Effector memory CD4-positive, alpha-beta T cell (primary cell): ENCODE measurements at places on chromosomes 1 and 21.

GRCh38 chr1:2908081-2908480, 106.6 kb upstream of the TTC34 start:
- DNase-seq: no peak

DNA sequence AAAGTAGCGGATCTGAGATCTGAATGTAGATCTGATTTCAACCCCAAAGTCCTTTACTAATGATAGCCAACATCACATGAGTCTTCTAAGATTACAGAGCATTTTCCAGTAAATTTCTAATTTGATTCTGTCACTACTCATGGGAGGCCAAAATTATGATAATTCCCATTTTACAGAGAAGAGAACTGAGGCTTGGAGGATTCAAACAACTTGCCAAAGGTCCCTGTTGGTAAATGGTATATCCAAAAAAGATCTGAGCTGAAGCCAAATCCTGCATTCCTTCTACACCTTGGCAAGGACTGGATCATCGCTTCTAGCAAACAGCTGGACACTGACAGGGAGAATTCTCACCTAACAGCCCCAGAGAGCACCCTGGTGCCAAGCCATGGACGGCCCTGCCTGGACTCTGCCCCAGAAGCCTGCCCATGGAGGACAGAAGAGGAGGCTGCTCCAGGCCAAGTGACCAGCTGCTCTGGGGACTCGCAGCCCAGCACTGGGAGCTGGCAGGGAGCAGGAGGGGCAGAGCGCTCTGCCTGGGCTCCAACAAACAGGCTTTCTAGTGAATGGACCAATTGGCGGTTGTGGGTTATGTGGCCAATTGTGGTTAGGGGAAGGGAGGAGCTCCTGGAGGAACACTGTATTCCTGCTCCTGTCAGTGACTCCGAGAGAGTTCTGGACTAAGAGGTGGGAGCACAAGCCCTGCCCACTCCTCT, 6.4 kb upstream of the CSF1 start:
- DNase-seq: no peak

GRCh38 chr21:28832013-28832714, 160.5 kb downstream of the LTN1 start:
- no peak for DNase-seq

DNA sequence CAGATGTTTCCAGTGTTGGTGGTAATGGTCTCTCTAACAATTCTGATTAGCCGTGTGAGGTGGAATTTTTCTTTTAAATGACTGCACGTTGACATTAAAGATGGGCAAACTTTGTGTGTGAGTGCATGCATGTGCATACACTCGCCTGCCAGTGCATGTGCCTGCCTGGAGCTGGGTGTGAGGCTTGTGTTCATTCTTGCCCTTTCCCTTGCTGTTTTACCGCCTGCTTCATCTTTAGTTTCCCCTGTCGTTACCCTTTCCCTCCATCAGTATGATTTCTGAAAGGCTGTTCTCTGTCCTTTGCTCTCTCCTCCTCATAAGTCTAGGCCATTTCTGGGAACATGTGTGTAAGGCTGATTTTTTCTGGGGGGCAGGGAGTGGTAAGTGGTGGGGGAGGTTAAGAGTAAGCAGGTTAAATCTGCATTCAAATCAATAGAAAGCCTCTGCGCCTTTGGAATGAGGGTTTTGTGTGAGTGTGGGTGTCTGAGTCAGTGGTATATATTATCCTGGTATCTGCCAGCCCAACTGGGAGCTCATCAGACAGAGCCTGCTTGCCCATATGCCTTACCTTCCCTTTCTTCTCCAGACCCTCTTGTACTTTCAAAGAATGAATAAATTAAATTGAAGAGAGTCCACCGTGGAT, 112.5 kb downstream of the PBX1 start:
- no peak for DNase-seq

- DNase-seq: no peak
These were observed 118.3 kb downstream of the TGFB2 start for GRCh38 chr1:218463194-218464156.

DNA sequence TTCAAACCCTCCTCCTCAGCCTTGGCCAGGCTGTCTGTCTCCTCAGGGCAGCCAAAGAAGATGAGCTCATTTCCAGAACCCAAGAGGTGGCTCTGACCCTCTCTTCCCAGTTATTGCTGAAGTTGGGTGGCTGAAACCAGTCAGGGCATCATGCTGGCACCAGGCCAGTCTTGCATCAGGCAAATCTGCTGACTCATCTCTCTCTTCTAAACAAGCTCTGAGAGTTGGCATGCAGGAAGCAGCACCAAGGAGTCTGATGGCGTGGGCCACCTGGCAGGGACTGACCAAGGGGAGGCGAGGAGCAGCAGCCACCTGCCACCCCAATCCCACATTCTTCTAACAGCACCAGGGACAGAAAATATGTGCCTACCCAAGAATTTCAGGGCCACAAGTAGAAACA, 104.8 kb upstream of the ATP1A1 start:
- no peak for DNase-seq

DNA sequence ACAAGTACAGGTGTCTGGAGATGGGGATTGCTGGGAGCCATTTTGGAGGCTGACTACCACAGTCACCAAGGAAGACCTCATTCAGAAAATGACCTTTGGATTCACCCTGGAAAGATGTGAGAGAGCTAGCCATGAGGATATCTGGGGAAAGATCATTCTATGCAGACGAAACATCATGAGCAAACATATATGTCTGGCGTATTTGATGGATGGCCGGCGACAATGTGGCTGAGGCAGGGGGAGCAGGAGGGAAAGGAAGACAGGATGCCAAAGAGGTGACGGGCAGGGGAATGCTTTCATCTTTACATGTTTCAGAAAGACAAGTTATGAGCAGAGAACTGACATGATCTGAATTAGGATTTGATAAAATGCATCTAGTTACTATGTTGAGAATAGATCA, 61.5 kb upstream of the SOX13 start:
- no peak for DNase-seq

GRCh38 chr1:209473025-209473424, 110.5 kb upstream of the CAMK1G start:
- no peak for DNase-seq

DNA sequence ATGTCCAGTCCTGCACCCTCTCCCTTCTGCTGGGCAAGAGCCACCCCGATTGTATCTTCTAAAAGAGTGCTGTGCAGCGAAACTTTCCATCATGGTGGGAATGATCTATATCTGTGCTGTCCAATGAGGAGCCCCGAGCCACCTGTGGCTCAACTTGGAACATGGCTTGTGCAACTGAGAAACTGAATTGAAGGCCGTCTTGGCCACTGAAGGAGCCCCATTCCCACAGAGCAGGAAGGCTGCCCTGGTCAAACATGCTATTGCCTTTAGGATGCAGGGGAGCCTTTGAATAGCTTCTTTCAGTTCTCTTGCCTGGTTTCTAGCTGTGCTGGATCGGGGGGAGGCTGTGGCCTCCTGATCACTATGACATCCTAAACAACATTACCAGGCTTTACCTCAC, 427.6 kb downstream of the SETD4 start:
- DNase-seq: no peak

GRCh38 chr1:94384485-94385265, 33.5 kb upstream of the ABCD3 start:
- DNase-seq: no peak

- DNase-seq: no peak
These were observed 87.4 kb upstream of the KIF1B start for GRCh38 chr1:10122926-10123325.

- no peak for DNase-seq
These were observed 309.4 kb downstream of the NFIA start for GRCh38 chr1:61391730-61392129.

GRCh38 chr1:219173434-219173757, 282 bp upstream of the LYPLAL1 start:
- no peak for DNase-seq

GRCh38 chr1:228161362-228161761, 4.2 kb upstream of the IBA57 start:
- no peak for DNase-seq

- no peak for DNase-seq
These were observed 62.1 kb upstream of the S1PR1 start for GRCh38 chr1:101174722-101175121.

DNA sequence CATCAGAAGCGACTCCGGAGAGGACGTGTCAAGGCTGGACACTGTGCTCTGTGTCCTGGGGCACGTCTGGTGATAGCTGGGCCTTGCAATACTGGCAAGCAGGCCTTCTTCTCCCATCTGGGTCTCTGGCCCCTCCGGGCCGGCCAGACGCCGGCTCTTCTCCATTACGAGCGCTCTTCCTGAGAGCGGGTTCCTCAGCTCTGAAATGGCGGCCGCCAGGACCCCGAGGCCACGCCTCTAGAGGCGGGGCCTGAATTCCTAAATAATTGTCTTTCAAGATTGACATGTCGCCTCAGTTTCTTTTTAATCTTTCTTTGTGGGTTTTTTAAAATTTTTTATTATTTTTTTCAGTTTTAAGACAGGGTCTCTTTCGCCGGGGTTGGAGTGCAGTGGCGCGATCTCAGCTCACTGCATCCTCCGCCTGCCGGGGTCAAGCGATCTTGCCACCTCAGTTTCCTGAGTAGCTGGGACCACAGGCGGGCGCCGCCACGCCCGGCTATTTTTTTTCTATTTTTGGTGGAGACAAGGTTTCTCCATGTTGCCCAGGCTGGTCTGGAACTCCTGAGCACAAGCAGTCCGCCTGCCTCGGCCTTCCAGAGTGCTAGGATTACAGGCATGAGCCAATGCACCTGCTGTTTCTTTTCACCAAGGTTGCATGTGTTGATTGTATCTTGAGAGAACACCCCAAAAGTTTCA, 9.2 kb downstream of the RNF2 start:
- no peak for DNase-seq

DNA sequence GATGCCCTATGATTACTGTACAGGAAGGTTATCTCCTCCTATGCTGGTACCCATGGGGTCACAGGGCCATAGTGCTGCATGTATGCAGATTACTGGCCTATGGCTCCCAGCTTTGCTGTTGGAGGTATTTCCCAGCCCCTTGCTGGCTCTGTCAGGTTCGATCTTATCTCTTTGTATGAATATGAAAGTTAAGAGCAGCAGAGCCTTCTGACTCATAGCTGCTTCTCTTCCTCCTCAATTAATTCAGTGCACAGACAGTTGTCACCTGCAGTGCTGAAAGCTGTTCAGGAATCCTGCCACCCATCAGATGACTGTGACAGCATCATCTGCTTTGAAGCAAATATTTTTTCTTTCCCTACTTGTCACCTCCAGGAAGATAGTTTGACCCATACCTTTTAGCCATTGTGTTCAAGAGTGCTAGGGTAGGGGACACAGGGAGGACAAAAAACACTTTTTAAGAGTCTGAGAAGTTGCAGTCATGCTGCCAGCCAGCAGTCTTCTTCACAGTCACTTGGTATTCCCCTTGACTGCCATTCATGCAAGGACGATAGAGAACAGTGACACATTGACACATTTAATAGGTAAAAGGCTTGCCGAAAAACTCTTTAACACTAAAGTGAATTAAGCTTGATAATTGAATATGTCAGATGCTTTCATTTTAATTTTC, 73.1 kb downstream of the KIF1B start:
- no peak for DNase-seq

GRCh38 chr1:67973051-67973450, 77.4 kb downstream of the DIRAS3 start:
- DNase-seq: no peak

DNA sequence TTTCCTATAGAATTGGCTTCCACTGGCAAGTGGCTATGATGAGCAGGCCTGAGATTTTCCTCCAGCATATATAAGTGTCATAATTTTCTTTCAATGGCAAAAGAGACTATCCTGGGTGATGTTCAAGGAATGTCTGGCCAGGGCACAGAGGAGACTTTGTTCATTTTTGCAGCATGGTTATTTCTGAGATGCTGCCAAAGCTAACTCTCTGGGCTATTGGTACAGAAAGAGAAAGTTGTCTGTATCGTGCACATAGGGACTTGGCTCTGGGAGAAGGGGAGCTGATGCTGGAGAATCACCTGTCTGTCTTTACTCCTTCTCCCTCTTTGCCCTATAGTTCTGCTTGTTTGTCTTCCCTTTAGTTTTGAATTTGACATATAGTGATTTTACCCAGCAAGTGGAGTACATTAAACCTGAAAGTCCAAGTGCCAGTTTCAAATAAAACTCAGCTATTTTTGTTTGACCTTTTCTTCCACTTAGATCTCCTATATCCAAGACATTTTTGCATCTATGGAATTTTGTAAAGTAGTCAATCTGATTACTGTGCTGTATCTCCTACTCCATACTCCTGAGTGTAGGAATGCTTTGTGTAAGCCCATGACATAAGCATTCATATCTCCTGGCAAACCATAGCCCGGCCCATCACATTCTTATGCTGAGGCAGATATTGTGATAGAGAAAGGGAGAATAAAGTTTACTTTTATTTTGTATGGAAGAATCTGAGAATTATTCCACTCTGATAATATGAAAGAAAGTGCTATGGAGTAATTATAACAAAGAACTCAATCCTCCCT, 3.9 kb downstream of the FNDC7 start:
- no peak for DNase-seq

DNA sequence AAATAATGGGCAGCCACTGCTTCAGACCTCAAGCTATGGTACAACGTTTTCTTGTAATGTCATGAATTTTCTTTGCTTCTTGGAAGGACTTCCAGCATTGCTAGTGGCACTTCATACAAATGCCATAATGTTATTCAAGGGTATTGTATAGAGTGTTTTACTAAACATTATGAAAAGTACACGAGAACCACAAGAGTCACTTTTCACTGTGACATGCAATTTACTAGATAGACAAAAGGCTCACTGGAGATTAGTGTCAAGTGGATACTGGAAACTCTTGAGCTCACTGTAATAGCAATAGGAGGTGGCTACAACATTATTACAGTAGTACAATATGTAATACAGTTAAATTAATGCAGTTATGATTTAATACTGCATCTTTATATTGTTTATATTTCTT, 5.3 kb upstream of the OLFM3 start:
- DNase-seq: no peak

DNA sequence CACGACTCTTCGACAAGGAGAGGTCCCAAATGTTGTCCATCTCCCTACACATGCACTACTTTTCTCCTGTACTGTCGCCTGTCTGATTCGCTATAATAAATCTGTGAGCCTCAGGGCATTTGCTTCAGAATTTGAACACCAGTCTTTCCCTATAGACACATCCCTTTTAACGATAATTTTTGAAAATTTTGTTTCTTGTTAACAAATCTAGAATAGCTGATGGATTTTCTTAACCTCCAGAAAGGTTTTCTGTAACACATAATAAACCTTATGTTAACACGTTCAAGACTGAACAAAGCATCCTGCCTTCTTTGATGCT, 704 bp downstream of the CAPZA1 start:
- DNase-seq: no peak

DNA sequence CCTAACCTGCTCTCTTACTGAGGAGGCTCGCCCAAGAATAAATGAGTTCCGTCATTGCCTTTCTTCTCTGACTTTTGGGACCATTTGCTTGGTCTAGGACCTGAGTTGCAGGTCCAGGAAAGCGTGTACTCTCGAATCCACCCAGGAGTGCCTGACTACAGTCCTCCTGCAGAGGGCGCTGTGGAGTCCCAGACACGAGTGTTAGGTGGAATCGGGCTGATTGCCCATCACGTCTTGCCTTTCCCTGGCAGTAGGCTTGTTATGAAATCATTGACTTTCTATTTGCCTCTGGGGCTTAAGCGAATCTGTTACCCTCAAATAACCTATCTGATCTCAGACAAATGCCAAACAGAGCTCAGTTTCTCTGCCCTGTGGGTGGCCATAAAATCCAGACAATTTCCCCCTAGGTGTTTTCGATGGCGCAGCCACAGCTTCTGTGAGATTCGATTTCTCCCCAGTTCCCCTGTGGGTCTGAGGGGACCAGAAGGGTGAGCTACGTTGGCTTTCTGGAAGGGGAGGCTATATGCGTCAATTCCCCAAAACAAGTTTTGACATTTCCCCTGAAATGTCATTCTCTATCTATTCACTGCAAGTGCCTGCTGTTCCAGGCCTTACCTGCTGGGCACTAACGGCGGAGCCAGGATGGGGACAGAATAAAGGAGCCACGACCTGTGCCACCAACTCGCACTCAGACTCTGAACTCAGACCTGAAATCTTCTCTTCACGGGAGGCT, at the start of gene IL20:
TSS of gene IL20 (plus strand) at position 685 of the 733 bp plus-strand sequence. CDS start 230 bp downstream, outside the sequence.
- DNase-seq: peak; percentile 66
